ENCODE measurements at places on chromosomes 5 and 9. TPM values are rescaled to one million over a fixed set of nuclear protein-coding genes. Genes with fewer than 3 reads are reported as not detected.

Gene NKD2
- total RNA-seq, result 25.0 TPM

Gene CD180
- 0.05 TPM for total RNA-seq

Gene MPDZ
- total RNA-seq, result not detected

Gene MRPS27
- 80.5 TPM for total RNA-seq

Gene SH3PXD2B
- 1.3 TPM for total RNA-seq

Gene ZNF189
- 8.3 TPM for total RNA-seq

Gene FBXO4
- total RNA-seq, result 31.2 TPM

Gene C5orf52
- not detected for total RNA-seq

Gene PCDHB2
- not detected for total RNA-seq

Gene PTTG1
- 112 TPM for total RNA-seq

Gene RRAGA
- 41.6 TPM for total RNA-seq

Gene SLC2A6
- total RNA-seq, result 2.0 TPM

Gene PPP3R2
- not detected for total RNA-seq

Gene CLIC3
- 0.43 TPM for total RNA-seq

Gene SLIT3
- 3.1 TPM for total RNA-seq

Gene LRRTM2
- total RNA-seq, result 0.29 TPM

Gene EQTN
- not detected for total RNA-seq

Gene ABO
- total RNA-seq, result not detected

Gene TNIP1
- total RNA-seq, result 358 TPM

Gene CD14
- 0.41 TPM for total RNA-seq

Gene RPS14
- 3,917 TPM for total RNA-seq

Gene DMGDH
- total RNA-seq, result 21.4 TPM

Gene AK3
- 37.1 TPM for total RNA-seq

Gene SPINK7
- not detected for total RNA-seq

Gene FRMPD1
- total RNA-seq, result not detected

Gene CARTPT
- not detected for total RNA-seq

Gene PCDHGA1
- total RNA-seq, result 0.05 TPM

Gene CHSY3
- not detected for total RNA-seq

Gene NCS1
- 18.7 TPM for total RNA-seq

Gene AQP3
- total RNA-seq, result 12.0 TPM

Gene SLC6A7
- total RNA-seq, result not detected

Gene IL5
- total RNA-seq, result 1.3 TPM

Gene PCDHA9
- total RNA-seq, result not detected

Gene SMAD5
- total RNA-seq, result 7.1 TPM

Gene CREBRF
- total RNA-seq, result 33.1 TPM

Gene PCDHGA7
- not detected for total RNA-seq

Gene SPINK4
- total RNA-seq, result not detected

Gene KCNMB1
- total RNA-seq, result not detected

Gene FOXI1
- total RNA-seq, result not detected

Gene UBE2QL1
- total RNA-seq, result 0.19 TPM

Measured in activated T-cell treated with anti-CD3 and anti-CD28 coated beads, Interleukin-2, amount 50 U/mL, for 72 hours (primary cell).